ENCODE measurements at places on chromosomes 3 and 15.
A peak's percentile ranks its signal among the peaks of the same experiment; 100 is the strongest.

- DNase-seq: no peak
Measured at GRCh38 chr3:146085678-146086077, 75.3 kb downstream of the PLOD2 start.

DNA sequence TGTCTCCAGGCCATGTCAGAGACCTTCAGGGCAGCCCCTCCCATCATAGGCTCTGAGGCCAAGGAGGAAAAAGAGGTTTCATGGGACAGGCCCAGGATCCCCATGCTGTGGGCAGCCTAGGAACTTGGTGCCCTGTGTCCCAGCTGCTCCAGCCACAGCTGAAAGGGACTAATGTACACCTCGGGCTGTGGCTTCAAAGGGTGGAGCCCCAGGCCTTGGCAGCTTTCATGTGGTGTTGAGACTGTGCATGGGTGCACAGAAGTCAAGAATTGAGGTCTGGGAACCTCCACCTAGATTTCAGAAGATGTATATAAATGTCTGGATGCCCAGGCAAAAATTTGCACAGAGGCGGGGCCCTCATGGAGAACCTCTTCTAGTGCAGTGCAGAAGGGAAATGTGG, 6.6 kb upstream of the SSR3 start:
- DNase-seq: no peak

DNA sequence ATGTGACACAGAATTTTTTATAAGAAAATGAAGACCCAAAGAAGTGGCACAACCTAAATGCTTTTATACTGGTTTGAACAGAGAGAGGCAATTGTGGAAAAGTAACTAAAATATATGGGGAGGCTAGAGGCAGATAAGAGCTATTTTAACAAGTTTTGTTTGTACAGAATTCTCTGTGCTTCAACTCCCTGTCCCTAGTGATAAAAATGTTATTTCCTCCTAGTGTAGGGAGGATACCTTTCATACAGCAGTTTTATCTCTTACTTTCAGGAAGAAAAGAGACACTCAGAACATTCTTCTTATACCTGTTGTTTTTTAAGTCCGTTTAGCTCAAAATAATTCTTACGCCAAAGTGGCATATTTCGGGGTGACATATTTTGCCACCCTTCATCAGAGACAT, 21.2 kb upstream of the ZNF639 start:
- no peak for DNase-seq

- no peak for DNase-seq
Measured at GRCh38 chr3:25962255-25962654, 172.4 kb downstream of the OXSM start.

GRCh38 chr3:161275919-161276318, 54.8 kb downstream of the NMD3 start:
- no peak for DNase-seq

- DNase-seq: no peak
Measured at GRCh38 chr3:149197669-149198068, 24.0 kb downstream of the CP start.

GRCh38 chr15:60589728-60590127, 110.8 kb upstream of the ICE2 start:
- no peak for DNase-seq

DNA sequence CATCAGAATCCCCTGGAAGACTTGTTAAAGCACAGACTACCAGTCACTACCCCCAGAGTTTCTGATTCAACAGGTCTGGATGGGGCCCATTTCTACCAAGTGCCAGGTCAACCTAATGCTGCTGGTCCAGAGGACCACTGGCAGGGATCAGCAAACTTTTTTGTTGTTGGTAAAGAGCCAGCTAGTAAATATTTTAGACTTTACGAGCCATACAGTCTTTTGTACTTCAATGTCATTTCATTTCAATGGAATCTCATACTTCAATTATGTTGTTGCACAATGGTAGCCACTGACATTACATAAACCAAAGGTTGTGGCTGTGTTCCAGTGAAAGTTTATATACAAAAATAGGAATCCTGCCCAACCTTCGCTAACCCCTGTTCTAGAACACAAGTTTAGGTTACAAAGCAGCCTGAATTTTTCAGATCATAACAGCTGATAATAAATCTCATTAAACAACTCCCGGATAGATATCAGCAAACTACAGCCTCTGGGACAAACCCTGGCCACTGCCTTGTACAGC, 28.7 kb downstream of the ULK4 start:
- DNase-seq: no peak

DNA sequence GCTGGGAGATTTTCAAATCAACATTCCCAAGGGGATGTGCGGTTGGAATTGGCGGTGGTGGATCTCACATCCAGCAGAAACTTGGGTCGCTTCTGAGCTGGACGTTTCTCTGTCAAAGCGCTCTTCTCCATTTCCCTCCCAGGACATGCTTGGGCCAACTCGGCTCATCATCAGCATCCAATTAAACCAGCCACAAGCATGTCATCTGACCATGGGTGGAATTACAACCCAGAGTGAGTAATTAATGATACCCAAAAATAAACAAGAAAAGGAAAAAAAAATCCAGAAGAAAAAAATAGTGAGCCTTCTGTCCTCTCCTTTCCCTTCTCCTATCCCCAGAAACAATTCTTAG, 111.2 kb downstream of the XXYLT1 start:
- no peak for DNase-seq

DNA sequence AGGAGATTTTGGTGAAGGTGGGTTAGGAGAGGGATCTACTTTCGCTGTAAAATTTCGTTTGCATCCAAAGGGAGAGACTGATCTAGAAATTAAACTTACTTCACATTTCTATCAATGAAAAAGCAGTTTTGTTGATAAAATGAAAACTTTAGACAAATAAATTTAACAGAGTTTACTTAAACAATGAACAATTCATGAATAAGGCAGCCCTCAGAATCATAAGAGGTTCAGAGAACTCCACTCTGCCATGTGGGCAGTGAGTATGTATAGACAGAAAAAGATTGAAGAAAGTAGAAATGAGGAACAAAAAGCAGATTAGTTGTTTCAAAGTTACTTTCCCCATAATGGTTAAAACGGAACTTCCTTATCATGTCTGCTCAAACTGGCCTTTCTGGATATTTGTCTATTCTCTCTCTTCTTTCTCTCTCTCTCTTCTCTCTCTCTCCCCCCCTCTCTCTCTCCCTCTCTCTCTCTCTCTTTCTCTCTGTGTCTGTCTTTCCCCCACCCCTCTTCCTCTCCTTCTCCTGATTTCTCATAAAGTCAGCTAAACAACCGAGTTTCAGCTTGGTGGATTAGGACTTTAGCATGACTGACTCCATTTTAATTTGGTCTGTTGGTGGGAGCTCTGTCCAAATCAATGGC, 248.9 kb downstream of the TJP1 start:
- no peak for DNase-seq

- no peak for DNase-seq
Measured at GRCh38 chr15:57384816-57385215, 8.5 kb downstream of the CGNL1 start.

DNA sequence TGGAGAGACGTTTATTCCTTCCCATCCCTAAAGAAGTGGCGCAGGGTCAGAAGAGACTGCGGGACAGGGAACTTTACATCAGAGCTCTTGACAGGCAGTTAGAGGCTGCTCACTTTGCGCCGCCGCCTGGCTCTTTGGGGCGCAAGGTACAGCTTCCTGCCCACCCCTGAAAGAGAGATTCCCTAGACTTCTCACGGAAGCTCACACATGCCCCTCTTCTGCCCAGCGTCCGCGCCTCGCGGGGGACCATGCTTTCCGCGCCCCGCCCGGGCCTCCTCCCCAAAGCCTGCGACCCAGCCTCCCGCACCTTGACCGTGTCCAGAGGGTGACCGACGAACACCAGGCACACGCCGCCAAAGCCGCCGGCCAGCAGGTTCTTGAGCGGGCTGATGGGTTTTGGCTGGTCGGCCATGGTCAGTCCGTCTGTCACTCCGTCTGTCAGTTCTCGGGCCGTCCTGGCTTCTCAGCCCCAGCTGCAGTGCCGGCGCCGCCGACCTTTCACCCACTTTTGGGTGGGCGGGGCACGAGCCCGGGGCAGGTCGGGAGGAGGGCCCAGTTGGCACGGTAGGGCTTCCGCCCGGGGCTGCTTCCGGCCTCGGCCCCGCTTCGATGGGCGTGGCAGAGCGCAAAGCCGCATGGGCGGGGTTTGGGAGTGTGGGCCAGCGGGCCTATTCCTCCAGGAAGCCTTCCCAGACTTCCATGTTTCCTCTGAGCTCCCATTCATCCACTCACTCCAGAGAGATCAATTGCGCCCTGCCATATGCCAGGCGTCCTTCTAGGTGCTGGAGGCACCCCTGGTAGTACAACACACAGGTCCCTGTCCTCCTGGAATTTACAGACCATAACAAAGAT, at the start of gene SLC25A20:
TSS of gene SLC25A20 (minus strand) at position 500 of the 852 bp plus-strand sequence. CDS start at position 412, 88 bp downstream.
- peak; percentile 90 for DNase-seq

- no peak for DNase-seq
Measured at GRCh38 chr15:83973816-83974215, 261.8 kb upstream of the GOLGA6L4 start.

GRCh38 chr3:154642145-154642544, 212.2 kb upstream of the GPR149 start:
- DNase-seq: no peak

DNA sequence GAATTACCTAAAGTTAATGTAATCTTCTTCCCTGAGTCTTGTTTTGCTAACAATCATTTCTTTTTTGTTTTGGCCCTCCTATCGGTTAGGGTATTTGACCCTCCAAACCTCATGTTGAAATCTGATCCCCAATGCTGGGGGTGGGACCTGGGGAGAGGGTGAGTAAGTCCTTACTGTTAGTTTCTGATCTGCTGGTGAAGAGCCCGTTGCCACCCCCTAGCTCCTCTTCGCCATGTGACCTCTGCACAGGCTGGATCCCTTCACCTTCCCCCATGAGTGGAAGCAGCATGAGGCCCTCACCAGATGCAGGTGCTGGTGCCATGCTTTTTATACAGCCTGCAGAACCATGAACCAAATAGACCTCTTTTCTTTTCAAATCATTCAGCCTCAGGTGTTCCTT, 62.8 kb upstream of the ADCY5 start:
- DNase-seq: no peak

DNA sequence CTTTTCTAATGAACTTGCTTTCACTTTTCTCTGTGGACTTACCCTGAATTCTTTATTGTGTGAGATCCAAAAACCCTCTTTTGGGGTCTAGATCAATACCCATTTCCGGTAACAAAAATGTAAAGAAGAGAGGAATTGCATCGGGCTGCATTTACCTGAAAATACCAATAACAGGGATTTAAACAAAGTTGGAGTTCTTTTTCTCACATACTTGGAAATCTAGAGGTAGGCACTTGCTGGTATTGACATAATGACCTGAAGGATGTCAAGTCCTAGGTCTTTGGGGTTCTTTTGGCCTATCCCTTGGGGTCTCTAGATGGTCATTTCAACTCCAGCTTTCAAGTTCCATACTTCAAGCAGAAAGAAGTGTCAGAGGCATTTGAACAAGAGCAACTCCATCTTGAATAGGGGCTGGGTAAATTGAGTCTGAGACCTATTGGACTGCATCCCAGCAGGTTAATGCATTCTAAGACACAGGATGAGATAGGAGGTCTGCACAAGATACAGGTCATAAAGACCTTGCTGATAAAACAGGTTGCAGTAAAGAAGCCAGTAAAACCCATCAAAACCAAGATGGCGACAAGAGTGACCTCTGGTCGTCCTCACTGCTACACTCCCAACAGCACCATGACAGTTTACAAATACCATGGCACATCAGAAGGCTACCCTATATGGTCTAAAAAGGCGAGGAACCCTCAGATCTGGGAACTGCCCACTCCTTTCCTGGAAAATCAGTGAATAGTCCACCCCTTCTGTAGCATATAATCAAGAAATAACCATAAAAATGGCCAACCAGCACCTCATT, 50.8 kb upstream of the ZNF280D start:
- DNase-seq: no peak

GRCh38 chr3:52121464-52121805, 32.8 kb downstream of the POC1A start:
- DNase-seq: peak; percentile 69

GRCh38 chr15:28919201-28919635, 33.4 kb downstream of the APBA2 start:
- DNase-seq: no peak

DNA sequence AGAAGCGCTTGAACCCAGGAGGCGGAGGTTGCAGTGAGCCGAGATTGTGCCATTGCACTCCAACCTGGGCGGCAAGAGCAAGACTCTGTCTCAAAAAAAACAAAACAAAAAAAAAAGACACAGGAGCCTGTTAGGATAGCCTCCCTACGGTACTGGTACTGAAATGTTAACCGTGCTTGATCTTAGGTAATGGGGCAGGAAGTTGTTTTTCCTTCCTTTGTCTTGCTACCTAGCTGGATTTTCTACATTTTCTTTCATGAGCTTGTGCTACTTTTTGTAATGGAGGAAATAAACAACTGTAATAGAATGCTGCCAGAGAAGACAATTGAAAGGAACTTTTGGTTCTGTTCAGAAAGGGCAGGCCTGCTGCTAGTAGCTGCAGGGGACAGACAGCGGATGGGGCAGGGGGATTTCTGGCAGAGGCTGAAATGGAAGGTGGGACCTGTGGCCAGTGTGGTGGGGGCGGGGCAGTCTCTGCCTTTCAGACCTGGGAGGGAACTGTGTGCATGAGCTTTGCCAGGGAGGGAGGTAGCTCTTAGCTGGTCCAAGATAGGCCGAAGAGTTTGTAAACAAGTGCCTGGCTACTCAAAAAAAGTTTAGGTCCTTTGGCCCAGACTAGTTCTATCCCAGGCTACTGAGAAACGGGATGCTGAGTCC, 49.0 kb upstream of the SEMA4B start:
- no peak for DNase-seq

DNA sequence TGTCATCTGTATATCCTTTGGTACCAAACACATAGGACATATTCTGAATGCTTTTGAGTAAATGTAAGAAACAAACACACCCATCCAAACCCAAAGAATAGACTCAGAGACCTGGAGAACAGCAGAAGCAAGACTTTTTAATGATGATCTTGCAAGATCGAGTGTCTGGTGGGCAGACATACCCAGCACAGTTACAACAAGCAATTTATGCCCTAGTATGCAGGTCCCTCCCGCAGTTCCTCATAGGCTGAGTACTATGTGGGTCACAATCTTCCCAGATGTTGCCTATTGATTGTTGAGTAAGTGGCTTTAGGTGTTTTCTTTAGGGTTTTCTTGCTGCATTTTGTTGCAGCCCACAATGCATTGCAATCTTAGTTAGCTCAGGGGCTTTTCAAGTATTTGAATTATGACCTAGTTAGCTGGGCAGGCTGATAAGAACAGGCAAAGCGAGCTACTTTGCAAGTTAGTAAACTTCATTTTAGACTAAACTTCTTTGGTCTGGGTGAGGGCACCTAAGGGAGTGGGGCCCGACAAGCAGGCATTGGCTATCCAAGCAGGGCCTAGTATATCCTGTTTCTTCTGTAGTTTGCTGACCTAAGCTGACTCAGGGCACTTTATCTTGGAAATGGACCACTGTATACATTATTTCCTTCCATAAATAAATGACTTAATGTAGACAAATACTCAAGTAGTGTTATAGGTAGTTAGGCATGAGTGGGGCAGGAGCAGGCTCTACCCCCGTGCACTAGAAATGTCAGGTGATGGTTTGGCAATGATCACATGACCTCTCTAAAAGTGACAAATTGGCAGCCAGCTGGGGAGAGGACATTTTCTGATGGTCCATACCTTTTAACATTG, 87.3 kb upstream of the LIPC start:
- DNase-seq: no peak

- no peak for DNase-seq
Measured at GRCh38 chr3:195885036-195885891, 23.1 kb downstream of the TNK2 start.

Data from inflammatory macrophage treated with lipopolysaccharide for 4 hours (primary cell).